ENCODE measurements at places on chromosomes 11 and 22.

- DNase-seq, result no peak
These were observed 31.6 kb upstream of the WNT11 start for GRCh38 chr11:76237914-76238313.

GRCh38 chr22:20185750-20186149 is 34.9 kb upstream of the CCDC188 start:
- no peak for DNase-seq

DNA sequence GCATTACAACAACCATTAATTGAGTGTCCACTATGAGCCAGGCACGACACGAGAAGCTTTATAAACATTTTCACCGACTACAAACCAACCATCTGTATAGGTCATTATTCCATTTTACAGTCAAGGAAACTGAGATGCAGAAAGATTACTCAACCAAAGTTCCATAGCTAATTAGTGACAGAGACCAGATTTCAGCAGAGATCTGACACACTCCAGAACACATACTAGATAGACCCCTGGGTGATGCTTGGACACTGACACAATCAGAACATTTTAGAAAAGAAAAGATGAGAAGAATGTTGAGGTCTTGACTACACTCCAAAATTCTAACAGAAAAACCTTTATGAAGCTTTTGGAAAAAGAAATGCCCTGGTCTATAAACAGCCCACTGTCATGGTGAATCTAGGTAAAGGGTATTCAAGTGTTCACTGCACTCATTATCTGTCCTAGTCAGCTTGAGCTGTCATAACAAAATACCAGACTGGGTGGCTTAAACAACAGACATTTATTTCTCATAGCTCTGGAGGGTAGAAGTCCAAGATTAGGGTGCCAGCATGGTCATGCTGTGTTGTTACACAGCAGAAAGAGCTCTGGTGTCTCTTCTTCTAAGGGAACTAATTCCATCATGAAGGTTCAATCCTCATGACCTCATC is 89.0 kb downstream of the RELT start:
- peak; percentile 15 for DNase-seq

GRCh38 chr11:30960387-30960992 is 374.3 kb upstream of the MPPED2 start:
- DNase-seq, result peak; percentile 27

- DNase-seq, result no peak
These were observed 25.4 kb upstream of the SORL1 start for GRCh38 chr11:121426476-121427399.

DNA sequence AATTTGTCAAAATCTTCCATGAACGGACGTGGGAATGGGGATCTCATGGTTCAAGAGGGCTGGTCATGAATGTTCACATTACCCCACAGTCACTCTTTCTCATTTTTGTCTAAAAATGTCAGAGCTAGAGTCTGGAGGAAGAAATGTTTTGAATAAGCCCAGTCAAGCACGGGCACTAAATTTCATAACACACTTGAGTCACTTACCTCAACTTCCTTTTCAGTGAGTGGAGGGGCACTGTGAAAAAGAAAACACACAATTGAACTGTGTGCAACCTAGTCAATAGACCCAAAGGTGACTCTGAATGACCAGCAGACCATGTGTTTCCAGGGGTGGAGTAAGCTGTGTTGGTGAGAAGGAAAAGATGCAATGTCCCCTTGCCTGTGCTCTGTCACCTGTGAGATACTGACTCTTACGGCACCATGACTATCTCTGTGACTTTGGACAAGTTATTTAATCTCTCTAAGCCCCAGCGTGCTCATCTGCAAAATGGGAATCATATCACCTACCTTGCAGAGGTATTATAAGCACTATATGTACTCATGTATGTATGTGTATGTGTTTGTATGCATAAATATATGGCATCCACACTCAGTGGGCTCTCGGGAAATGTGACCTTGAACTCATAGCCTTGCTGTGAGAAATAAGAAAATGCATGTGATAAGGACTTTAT is 38.2 kb upstream of the LYVE1 start:
- no peak for DNase-seq

GRCh38 chr22:49667236-49667635 is 160.4 kb downstream of the BRD1 start:
- DNase-seq, result no peak

DNA sequence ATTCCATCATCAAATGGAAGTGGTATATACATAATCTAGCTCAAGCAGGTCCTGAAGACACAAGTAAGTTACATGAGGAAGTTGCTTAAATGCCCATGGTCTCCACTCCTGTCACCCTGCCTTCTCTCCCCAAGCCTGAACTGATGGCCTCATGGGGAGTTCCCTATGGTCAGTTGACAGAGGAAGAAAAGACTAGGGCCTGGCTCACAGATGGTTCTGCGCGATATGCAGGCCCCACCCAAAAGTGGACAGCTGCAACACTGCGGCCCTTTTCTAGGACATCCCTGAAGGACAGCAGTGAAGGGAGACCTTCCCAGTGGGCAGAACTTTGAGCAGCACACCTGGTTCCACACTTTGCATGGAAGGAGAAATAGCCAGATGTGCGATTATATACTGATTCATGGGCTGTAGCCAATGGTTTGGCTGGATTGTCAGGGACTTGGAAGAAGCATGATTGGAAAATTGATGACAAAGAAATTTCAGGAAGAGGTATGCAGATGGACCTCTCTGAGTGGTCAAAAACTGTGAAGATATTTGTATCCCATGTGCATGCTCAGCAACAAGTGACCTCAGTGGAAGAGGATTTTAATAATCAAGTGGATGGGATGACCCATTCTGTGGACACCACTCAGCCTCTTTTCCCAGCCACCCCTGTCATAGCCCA is 17.3 kb upstream of the CD82 start:
- no peak for DNase-seq

- DNase-seq, result no peak
These were observed 682.5 kb upstream of the ARHGAP42 start for GRCh38 chr11:100004541-100004940.

GRCh38 chr11:77107950-77108349 is 5.3 kb downstream of the OMP start:
- DNase-seq, result peak; percentile 89

DNA sequence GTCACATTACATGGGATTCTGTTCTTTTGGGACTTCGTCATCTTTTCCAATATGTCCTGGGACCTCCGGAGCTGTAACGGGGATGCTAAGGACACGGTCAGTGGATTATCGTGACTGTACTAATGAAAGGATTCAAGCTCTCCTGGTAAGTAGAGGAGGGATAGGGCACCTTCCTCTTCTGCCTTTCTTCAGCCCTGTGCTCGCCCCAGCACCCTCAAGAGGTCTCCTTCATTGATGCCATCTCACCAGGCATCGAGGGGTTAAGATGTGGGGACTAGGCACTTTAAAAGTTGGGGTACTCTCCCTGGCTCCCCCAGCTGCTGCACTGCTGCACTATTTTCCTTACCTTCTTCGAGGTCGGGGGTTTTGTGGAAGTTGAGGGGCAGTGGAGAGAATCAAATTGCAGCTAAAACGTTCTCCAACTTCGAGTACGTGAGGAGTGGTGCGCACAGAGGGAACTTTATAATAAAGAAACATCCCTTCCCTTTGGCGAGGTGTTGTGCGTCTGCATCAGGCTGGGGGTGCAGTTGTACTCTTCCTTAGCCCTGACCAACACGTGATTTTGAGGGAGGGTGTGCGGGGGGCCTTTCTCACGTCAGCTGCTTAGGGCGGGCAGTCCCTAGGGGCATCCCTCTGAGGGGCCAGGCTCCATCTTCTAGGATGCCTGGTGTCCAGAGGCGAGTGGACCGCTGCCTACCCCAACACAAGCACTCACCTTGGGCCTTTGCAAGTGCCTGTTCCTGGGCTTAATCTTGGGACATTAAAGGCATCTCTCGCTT is 96.1 kb downstream of the GRAMD1B start:
- DNase-seq, result no peak

- no peak for DNase-seq
These were observed 2.6 kb downstream of the PATZ1 start for GRCh38 chr22:31343235-31344191.

DNA sequence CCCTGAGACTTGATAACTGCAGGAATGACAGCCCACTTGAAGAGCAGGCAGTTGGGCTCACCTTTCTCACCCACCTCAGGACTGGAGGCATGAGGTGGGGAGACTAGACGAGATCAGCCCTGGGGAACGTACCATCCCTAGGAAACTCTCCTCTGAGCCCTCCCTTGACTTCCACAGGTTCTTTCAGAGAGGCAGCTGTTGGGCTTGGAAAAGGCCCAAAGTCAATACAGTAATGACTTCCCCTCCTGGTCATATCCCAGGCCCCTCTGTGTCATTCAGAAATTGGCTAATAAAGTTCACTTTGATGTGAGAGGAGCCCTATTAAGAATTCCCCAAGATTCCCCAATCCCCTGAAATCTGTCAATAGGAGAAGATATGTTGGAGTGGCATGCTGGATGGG is 5.8 kb upstream of the NECTIN1 start:
- no peak for DNase-seq

DNA sequence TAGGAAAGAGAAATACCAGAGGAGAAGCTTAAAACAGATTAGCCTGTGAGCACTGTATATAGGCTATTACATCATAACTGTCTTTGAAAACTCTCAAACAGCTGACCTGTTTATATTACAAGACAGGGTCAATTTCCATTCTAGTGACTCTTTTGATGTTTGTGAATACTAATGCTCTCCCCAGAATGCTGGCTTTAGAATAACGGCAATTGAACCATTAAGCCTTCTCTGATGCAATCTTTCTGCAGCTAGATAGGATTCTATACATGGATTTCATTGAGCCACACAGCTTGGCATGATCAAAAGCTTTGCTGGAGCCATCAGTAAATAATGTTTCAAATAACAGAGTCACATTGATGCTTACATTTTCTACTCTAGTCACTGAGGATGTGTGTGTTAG is 122.7 kb upstream of the FAT3 start:
- DNase-seq, result no peak

DNA sequence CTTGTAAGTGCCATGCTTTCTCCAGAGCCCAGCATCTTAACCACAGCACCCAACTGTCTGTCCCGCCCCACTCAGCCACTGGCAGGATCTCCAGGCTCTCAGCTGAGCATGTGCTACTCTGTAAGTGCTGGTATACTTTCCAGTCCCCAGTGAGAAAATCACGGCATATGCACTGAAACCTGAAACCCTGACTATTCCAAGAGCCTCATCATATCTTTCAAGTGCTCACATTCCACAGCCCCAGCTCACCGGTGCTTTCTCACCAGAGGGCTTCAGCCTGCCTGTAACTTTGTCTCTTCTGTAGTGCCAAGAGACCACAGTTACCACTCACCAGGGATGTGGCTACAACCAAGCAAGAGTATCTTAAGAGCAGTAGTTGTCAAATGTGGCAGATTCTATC is 24.4 kb upstream of the PAMR1 start:
- no peak for DNase-seq

GRCh38 chr11:12069066-12069676 is 41.2 kb upstream of the MICAL2 start:
- no peak for DNase-seq

- no peak for DNase-seq
These were observed 36.9 kb downstream of the PTPRJ start for GRCh38 chr11:48017105-48017830.

DNA sequence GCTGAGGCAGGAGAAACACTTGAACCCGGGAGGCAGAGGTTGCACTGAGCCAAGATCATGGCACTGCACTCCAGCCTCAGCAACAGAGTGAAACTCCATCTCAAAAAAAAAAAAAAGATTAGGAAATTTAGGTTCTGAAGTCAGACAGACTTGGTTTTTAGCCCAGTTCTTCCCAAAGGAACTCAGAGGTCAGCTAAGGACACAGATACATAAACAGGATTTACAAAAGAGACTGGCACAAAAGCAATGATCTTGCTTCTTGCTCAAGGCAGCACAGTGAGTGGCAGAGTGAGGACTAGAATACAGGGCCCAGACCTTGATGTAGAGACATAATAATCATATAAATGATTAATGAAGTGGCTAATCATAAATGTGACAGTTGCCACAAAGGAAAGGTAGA is 25.4 kb upstream of the RRAS2 start:
- no peak for DNase-seq

DNA sequence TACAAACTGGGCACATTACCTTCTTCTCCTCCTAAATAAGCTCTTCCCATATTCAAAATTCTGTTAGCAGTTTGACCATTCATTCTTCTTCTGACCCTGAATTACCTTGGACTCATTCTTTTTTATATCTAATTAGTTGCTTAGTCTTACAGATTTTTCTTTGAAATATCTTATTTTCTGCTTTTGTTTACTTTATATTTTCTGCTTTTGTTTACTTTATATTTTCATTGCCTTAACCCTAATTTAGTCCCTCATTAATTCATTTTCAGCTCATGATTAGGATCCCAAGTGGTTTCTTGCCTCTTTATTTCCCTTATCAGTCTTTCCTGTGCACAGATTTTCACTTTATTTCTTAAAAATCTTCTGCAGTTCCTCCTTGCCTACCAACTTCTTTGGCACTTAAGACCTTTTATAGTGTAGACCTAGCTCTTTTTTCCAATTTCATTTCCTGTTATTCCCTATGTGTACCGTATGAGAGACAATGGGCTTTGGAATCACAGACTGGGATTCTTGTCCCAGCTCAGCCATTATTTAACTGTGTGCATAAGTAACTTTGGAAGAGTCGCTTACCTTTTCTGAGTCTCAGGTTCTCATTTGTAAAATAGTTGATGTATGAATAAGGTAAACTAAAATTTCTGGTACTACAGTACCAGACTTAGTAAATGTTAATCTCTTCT is 39.2 kb downstream of the SIK2 start:
- DNase-seq, result no peak

DNA sequence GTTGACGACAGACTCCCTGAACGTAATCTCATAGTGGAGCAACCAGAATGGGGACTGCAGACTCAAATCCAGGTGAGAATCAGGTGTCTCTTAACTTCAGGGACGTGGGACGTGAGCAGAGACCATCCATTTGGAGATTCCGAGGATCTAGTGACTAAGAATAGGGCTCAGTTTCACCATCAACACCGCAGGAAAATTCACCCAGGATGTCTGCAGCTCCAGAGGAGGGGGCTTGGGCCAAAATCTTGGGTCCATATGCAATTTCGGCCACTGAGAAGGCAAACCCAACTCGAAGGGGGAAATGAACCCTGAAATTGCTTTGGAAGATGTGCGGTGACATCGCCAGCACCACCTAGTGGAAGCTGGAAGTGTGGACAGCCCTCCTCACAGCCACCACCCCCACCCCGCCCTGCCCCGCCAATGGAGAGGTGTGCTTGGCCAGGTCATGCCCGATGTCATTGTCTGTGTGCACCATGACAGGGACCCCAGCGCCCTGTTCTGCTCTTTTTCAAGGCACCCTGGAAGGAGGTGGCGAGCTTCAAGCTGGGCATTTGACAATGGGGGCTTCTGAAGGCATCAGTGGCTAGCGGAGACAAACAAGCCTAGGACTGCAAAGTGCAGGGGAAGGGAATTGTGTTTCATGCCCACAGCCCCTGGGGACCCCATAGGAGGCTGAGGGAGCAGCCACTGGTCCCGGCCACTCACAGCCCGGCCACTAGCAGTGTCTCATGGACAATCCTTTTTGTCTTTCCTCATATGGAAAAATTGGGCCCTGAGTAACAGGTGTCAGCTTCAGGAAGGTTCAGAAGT is 24.8 kb downstream of the APOL1 start:
- DNase-seq, result peak; percentile 50

DNA sequence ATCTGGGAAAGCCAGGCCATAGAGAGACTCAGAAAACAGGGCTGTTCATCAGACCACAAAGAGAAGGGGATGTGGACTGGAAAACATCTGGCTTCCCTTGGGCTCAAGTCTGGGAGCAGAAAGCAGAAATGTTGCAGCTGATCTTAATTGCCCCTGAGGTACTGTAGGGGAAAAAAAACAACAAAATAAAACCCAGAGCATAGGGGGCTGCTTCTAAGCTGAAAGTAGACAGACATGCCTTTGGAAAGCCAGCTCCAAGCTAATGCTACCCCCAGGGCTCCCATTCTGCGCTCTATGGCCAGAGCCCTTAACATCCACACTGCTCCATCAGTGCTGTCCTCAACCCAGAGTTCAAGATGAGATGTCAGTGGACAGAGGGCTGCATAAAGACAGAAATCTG is 2.0 kb upstream of the PACSIN3 start:
- DNase-seq, result no peak
